NCI-H345 (cell line): ENCODE measurements at places on chromosomes 16 and 17.

GRCh38 chr17:78324391-78325075, 35.3 kb downstream of the SOCS3 start:
- no peak for DNase-seq

GRCh38 chr16:56191156-56191815, at the start of gene GNAO1:
Gene GNAO1 (plus strand): TSS chr16:56191489. CDS start chr16:56192236, 747 bp downstream.
- peak; percentile 80 for DNase-seq

- DNase-seq = no peak
These were observed 43.7 kb upstream of the ZNF750 start for GRCh38 chr17:82883419-82884031.

- no peak for DNase-seq
These were observed at the start of gene PIK3R6 for GRCh38 chr17:8867361-8867981. Gene PIK3R6 (minus strand): TSS chr17:8867674. CDS start chr17:8849794, 17,880 bp downstream.

DNA sequence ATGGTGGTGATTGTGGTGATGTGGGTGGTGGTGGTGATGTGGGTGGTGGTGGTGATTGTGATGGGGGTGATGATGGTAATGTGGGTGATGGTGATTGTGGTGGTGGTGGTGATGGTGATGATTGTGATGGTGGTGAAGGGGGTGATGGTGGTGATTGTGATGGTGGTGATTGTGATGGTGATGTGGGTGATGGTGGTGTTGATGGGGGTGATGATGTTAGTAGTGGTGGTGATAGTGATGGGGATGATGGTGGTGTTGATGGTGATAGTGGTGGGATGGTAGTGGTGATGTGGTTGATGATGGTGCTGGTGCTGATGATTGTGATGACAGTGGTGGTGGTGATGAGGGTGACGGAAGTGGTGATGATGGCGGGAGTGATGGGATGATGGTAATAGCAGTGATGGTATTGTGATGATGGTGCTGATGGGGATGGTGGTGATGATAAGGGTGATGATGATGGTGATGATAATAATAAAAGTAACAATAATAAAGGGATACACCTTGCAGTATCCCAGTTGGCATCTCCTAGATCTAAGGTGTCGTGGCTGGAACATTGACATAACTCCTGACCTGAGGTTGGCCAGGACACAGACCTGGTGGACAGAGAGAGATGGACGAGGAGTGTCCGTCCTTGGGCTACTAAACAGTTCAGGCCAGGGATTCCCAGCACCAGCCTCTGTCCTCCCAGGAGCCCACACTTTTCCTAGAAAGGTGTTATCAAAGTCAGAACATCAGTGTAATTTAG, 344.5 kb downstream of the SEC14L1 start:
- no peak for DNase-seq

DNA sequence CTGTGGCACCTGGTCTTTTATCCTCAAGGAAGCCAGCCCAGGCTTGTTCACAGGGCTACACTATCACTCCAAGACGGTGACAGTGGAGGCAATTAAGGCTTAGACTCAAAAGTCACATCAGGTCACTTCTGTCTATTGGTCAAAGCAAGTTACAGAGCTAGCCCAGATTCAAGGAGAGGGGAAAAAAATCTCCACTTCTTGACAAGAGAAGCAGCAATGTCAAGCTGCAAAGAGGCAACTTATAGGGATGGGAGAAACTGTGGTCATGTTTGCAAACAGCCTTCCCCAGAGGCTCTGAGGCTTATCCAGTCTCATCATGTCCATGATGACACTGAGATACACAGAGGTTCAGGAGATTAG, 31.6 kb downstream of the SERPINF1 start:
- no peak for DNase-seq

DNA sequence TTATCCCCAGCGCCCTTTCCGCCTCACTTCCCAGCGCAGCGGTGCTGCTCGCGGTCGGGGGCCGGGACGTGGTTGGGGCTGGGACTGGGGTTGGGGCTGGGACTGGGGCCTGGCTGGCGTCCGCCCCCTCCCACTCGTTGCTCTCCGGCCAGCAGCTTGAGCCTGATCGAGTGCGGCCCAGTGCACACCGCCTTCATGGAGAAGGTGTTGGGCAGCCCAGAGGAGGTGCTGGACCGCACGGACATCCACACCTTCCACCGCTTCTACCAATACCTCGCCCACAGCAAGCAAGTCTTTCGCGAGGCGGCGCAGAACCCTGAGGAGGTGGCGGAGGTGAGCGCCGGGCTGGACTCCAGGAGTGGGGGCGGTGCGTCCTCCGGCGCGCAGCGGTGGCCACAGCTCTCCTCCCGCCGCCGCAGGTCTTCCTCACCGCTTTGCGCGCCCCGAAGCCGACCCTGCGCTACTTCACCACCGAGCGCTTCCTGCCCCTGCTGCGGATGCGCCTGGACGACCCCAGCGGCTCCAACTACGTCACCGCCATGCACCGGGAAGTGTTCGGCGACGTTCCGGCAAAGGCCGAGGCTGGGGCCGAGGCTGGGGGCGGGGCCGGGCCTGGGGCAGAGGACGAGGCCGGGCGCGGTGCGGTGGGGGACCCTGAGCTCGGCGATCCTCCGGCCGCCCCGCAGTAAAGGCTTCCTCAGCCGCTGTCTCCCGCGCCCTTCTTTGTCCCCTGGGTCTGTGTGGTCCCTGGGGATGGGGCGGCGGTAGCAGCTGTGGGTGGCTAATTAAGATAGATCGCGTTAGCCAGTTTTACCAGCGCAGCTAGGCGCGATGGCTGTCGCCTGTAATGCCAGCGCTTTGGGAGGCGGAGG, 1.8 kb downstream of the HSD17B1 start:
- DNase-seq = peak; percentile 71
